ENCODE measurements at places on chromosomes 6 and 20. TPM values are rescaled to one million over a fixed set of nuclear protein-coding genes. Genes with fewer than 3 reads are reported as not detected.

PGC gene
- not detected for total RNA-seq

C20orf144 gene
- 0.13 TPM for total RNA-seq

BAK1 gene
- 20.1 TPM for total RNA-seq

HDGFL1 gene
- total RNA-seq, result not detected

LCA5 gene
- 3.4 TPM for total RNA-seq

THBS2 gene
- 227 TPM for total RNA-seq

MOXD1 gene
- total RNA-seq, result 74.8 TPM

GRCh38 chr6:51045548-51045947 lies 226.9 kb downstream of the TFAP2B start:
- DNase-seq, result no peak

- DNase-seq, result peak; percentile 82
Measured at GRCh38 chr20:49951151-49951550, 15.0 kb downstream of the RNF114 start.

GRCh38 chr6:156795825-156796224 lies 18.6 kb downstream of the ARID1B start:
- DNase-seq, result no peak

GRCh38 chr6:165843121-165843520 lies 180.1 kb upstream of the PDE10A start:
- no peak for DNase-seq

GRCh38 chr20:53905019-53905819 lies 165.2 kb downstream of the BCAS1 start:
- DNase-seq, result no peak

DNA sequence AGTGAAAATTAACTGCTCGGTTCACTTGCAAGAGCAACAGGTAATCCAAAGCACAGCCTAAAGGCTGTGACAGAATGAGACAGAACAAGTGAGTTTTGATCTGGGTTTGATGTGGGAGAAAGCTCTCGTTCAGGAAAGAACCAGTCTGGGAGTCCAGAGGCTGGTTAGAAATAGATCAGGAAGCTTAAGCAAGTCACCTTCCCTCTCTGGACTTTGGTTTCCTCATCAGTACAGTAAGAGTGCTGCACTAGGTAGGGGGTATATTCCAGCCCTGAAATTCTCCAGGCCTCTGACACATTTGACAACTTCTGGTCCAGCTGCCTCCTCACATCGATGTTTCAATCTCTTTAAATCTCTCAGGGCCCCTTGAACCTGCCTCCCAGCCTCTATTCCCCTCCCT lies 33.7 kb upstream of the MDGA1 start:
- no peak for DNase-seq

DNA sequence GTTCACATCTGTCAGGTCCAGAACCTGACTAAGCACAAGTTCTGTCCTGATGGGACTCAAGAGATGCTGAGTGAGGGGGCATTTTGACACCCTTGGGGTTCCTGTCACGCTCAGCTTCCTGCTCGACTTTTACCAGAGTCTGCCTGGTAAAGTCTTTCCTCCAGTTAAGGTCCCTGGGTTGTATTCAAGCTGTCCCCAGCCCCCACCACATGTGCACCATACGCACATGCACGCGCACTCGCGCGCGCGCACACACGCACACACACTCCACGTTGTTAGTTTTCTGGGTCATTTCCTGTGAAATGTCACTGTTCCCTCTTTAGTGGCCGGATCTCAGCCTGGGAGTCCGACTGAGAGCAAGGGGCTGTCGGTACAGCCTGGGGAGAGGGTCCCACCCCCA lies 166.1 kb downstream of the GMPR start:
- no peak for DNase-seq

DNA sequence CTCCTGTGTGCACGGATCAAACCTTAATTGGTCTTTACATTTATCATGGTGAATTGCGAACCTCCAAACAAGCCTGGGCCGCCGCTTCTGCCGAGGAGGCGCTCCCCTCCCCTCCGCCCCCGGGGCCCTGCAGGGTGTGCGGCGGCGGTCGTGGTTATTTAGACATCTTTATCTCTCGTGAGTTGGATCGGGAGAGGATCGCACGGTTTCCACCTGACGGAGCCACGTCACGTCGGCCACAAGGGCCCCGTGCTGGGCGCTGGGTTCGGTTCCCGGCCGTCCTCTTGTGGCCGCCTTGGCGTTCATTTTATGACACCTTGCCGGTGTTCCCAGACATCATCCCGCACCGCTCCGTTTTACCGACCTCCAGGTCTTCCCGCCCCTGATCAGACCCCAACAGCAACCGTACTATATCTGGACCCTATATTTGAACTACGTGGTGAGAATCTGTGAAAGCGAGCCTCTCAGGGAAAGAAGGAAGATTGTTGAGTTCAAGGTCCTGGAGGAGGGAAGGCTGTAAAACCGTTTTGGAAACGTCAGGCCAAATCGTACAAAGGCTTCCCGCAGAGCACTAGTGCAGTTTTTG lies 1.3 kb upstream of the CNR1 start:
- DNase-seq, result no peak

Data from HFFc6 (cell line).